ENCODE measurements at places on chromosomes 3 and 15. TPM values are rescaled to one million over a fixed set of nuclear protein-coding genes. Genes with fewer than 3 reads are reported as not detected.

The ACAD9 gene
- total RNA-seq = 65.8 TPM

The IL17RE gene
- 1.5 TPM for total RNA-seq

The CCNDBP1 gene
- 39.9 TPM for total RNA-seq

The VWA5B2 gene
- total RNA-seq = not detected

The ABCC5 gene
- total RNA-seq = 24.6 TPM

The VGLL3 gene
- total RNA-seq = 4.2 TPM

The P2RY12 gene
- not detected for total RNA-seq

The CHRNA3 gene
- not detected for total RNA-seq

The LRRIQ4 gene
- not detected for total RNA-seq

The STAC gene
- total RNA-seq = 0.88 TPM

The ACKR2 gene
- not detected for total RNA-seq

The LTF gene
- total RNA-seq = not detected

The SNRPA1 gene
- 80.8 TPM for total RNA-seq

The MED12L gene
- total RNA-seq = 0.23 TPM

The SPINK8 gene
- total RNA-seq = not detected

The DGKG gene
- total RNA-seq = not detected

The MEGF11 gene
- not detected for total RNA-seq

The CACNA2D3 gene
- total RNA-seq = not detected

The ZBBX gene
- not detected for total RNA-seq

The CSTA gene
- not detected for total RNA-seq

The ANKRD63 gene
- not detected for total RNA-seq

The LRTM1 gene
- not detected for total RNA-seq

The SH3GL3 gene
- not detected for total RNA-seq

Data from endothelial cell of umbilical vein (primary cell).